ENCODE measurements at places on chromosomes 5 and 9. TPM values are rescaled to one million over a fixed set of nuclear protein-coding genes. Genes with fewer than 3 reads are reported as not detected.

GRCh38 chr9:95763006-95763405, 112.5 kb upstream of the ERCC6L2 start:
- no peak for DNase-seq

- no peak for DNase-seq
Observed at GRCh38 chr5:107072967-107073366, 597.8 kb downstream of the EFNA5 start.

PCDHAC1 gene
- under 0.01 TPM for total RNA-seq

PMPCA gene
- 45.1 TPM for total RNA-seq

FGF1 gene
- total RNA-seq: 16.0 TPM

Measured in fibroblast of villous mesenchyme (primary cell).